Stimulated activated CD4-positive, alpha-beta T cell treated with anti-CD3 and anti-CD28 coated beads, Interleukin-12 subunit alpha, Interleukin-12 subunit beta, amount 100 ng/mL, for 48 hours (primary cell): ENCODE measurements at places on chromosomes 1 and 21.
A peak's percentile ranks its signal among the peaks of the same experiment; 100 is the strongest.

DNA sequence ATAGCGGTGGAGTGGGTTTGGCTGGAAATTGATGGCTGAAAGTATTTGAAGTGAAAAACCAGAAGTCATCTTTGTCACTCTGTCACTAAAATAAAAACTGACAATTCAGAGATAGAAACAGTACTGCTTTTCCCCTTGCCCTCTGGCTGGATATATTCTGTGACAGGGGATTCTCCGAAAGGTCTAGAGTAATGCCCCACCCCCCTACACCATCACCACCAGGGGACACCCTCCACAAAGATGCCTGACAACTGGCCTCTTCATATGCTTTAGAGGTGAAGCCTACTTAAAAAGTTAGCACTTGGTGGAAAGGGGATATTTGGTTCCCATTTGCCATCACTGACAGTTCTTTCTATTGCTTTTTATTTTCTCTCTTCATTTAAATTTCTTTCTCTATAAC is 73.5 kb downstream of the SGIP1 start:
- no peak for DNase-seq

DNA sequence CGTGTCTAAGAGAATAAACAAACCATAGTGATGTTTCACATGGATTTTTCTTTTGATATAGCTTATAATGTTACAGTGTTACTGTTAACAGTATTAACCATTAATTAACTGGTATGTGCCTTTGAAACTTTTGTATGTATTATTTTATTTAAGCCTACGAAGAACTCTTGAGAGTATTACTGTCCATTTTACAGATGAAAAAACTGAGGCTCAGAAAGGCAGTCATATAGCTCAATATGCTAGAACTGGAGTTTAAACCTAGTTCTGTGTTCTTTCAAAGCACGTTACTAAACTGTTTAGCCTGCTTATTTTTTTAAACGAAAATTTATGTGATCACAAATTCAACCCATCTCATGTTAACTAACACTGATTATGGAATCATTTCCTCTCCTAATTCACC is 83.5 kb downstream of the POU2F1 start:
- no peak for DNase-seq

GRCh38 chr1:36419569-36419968 is 21.9 kb upstream of the LSM10 start:
- DNase-seq, result no peak

DNA sequence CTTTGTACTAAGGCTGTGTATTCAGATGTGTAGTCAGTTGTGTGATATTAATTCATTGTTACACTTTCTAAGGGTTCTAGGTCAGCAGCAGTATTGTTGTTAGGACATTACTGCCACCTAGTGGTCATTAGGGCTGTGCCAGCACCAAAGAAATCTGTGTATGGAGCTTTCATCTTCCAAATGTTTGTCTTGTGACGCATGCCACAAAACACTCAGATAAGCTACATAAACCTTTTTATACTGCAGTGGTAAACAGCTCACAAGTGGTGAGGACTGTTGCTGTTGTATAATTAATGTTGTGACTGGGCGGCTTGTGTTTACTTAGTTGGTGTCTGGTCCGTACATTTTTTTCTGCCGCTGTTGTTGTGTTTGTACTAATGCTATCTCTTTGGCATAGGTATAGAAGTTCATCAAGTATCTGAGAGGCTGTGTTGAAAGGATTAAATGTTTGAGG is 51.7 kb downstream of the S1PR1 start:
- DNase-seq, result peak; percentile 80

DNA sequence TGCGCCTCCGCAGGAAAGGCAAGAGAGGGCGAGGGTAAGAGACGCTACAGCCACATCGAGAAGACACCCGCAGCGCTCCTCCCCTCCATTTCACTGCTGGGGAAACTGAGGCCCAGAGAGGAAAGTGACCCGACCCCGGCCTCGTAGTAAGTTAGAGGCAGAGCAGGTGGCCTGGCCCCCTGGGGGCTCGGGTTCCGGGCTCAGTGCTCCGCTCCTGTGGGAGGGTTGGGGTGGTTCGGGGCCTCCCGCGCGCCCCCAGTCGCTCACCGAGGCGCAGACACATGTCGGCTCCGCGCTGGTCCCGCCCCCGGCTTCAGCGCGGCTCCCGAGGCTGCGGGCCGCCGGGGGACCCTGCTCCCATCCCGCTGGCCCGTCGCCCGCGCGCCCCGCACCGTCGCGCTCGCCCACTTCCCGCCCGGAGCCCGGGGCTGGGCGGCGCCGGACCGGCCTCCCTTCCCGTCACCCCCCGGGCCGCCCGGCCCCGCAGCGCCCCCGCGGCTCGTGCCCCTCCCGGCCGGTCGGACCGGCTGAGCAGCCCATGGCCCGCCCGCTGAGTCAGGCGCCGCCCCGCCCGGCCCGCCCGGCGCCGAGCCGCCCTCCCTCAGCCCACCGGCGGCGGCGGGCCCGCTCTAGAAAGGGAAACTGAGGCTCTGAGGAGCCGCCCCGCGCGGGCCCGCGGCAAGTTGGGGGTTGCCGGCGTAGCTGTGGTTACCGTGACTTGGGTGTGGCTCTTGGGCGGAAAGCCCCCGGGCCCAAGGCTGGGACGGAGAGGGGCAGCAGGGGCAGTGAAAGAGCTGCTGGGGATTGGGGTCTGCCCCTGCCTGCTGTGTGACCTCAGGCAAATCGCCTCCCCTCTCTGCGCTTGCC is at the start of gene TMEM54:
Gene TMEM54 (minus strand): TSS at position 434 of the 867 bp plus-strand sequence. CDS start 151 bp downstream, at position 283.
- no peak for DNase-seq

DNA sequence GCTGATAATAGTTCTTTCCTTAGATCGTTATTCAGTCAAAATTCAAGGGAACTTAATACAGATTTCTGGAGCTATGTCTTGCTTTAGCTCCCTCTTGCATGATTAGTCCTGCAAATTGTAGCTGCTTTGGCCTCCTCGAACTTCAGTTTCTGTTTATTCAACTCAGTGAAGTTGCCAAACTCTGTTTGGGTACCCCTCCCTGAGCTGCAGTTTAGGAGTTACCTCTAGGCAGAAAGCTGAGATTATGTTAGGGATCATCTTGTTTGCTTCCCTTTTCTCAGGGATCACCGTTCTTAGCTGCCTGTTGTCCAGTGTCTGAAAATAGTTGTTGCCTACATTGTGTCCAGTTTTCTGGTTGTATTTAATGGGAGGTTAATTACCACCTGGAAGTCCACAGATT is 43.5 kb downstream of the SNX27 start:
- DNase-seq, result no peak

GRCh38 chr1:180175291-180175690 is 20.6 kb downstream of the QSOX1 start:
- no peak for DNase-seq

GRCh38 chr21:36846631-36847030 is 119.8 kb downstream of the HLCS start:
- DNase-seq, result no peak

DNA sequence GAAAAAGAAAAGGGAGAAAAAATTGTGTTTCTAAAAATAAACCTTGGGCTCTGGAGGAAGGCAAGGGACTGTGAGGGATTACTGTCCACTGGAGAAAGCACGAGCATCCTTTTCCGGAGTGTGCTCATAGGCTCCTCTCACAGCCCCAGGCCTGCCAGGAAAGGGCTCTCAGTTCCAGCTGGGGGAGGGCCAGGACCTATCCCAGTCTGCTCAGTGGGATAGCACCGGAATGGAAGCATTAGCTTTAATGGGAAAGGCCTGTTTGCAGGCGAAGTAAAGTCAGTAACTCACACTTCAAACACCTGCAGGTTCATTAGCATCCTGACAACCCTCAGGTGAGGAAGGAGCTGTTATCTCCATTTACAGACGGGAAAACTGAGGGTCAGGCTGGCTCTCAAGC is 113.9 kb upstream of the USP24 start:
- no peak for DNase-seq

DNA sequence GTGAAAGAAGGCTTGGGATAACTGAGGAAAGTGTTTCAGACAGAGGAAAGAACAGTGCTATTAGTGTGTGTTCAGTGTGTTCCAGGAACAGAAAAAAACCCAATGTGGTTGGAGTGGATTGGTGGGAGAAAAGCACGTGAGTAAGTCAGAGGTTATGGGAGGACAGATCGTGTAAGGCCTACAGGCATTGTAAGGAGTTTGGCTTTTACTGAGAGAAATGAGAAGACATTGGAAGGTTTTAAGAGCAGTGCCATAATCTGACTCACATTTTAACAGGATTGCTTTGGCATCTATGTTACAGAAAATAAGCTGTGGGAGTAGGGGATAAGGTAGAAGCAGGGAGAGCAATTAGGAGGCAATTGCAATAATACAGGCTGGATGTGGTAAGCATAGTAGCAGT is 4.8 kb downstream of the ARPC5 start:
- DNase-seq, result no peak

- no peak for DNase-seq
Observed at GRCh38 chr1:153525088-153525728, 10.6 kb downstream of the S100A6 start.

- DNase-seq, result no peak
Observed at GRCh38 chr1:173267453-173267945, 60.4 kb upstream of the TNFSF4 start.

DNA sequence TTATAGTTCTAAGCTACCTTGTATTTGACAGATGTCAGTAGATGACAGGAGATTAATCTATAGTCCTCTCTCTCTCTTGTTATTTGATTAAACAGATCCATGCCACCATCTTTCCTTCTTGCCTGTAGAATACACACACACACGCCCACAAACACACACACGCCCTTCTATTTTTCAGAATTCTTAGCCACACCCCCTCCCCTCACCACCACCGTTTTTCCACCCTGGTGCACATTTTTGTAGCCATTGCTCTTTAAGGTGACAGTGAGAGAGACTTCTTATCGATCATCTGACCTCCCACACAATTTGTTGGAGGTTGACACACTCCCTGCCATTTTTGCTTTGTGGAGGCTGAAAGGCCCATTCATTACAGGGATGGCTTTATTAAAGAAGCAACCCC is 123.2 kb downstream of the NTNG1 start:
- no peak for DNase-seq

- DNase-seq, result no peak
Observed at GRCh38 chr1:210298936-210299335, 29.8 kb upstream of the HHAT start.

DNA sequence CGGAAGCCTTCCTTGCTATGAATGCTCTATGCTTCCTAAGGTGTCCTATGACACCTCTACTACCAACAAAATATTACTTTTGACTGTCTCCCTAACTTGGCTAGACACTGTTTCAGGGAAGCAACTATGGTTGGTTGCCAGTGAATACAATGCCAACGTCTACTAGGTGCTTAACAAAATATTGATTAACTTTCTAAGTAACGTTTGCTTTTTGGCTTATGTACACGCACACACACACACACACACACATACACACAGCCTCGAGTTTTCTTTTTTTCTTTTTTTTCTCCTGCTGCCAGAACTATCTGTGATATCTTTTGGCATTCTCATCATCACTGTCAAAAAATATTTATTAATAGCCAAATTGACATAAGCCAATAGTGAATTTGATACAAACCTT is 864.0 kb downstream of the PLA2G4A start:
- DNase-seq, result no peak

DNA sequence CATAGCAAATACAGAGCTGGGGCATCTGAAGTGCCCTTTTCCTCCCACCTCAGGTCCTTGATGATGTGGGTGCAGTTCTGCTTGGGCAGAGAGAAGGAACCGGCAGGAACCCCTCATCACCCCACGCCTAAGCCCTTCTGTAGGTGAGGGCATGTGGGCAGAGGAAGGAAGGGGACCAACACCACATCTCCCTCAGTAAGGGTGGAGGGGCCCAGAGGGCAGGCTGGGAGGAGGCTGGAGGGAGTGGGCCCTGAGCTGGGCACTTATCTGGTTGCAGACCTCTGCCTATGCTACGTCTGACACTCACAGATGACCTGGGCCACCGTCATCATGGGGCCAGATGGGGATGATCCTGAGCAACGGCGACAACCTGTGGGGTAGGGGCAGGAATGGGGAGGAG is 11.0 kb downstream of the ZNF687 start:
- DNase-seq, result no peak
